ENCODE measurements at places on chromosomes 1 and 21. TPM values are rescaled to one million over a fixed set of nuclear protein-coding genes. Genes with fewer than 3 reads are reported as not detected.

- no peak for DNase-seq
Observed at GRCh38 chr1:35797380-35797779, 10.4 kb upstream of the AGO4 start.

DNA sequence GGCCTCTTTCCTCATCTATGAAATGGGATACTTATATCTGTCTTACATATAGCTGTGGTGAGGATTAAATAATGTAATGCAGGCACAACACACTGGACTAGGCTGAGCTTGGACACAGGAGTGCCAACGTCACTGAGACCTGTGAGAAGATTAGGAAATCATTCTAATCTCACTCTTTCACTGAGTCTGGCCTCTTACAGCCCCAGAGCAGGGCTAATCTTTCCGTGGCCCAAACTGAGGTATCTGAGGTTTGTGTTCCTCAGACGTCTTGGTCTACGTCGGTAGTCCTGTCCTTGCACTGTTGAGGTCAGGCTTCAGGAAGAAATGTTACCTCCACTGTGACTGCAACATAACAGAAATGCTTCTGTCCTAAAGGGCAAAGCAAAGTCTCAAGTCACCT, 22.6 kb upstream of the A3GALT2 start:
- DNase-seq: no peak

DNA sequence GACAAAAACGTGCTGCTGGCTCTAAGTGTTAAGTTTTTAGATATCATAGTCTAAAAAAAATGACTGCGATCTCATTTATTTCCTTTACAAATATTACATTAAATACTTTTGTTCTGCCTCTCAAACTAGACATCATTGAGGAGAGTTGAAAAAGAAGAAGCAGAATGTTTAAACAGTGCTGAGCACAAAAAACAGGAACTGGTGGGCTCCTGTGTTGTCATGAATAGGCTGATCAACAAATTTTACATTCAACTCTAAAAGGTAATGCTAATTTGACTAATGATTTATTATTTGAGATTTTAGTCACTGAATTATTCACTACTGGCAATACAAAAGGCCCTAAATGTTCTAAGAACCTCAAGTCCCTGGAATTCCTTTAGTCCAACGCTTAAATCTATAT, 66.1 kb downstream of the GPATCH2 start:
- no peak for DNase-seq

DNA sequence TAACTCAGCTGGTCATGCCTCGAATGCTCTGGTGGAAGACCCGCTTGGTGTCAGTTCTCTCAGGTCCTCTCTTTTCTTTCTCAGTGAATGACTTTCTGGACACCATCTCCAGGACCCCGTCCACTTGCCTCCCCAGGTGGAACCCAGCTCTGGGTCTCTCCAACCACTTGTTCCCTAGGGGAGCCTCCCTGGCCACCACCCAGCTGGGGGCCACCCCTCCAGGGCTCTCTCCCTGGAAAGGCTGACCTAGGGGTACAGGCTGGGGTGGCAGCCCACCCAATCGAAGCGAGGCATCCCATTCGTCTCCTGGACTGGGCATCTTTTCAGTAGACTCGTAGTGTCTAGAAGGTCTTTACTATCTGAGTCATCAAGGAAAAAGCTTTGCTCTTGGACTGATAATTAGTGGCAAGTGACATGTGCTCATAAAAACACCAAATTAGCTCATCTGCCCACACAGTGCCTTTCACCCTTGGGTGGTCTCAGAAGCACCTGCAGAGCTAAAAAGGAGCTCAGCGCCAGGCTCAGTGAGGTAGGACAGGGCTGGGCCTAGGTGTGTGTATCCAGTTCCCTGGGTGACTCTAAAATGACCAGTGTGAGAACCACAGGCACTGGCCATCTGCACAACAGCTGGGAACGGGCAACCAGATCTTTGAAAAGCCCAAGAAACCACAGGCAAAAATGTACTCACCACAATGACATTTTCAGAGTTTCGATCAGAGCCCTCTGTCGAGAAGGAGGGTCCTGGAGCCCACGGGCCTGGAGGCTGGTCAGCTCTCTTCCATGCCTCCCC, 2.4 kb upstream of the PDXK start:
- no peak for DNase-seq

DNA sequence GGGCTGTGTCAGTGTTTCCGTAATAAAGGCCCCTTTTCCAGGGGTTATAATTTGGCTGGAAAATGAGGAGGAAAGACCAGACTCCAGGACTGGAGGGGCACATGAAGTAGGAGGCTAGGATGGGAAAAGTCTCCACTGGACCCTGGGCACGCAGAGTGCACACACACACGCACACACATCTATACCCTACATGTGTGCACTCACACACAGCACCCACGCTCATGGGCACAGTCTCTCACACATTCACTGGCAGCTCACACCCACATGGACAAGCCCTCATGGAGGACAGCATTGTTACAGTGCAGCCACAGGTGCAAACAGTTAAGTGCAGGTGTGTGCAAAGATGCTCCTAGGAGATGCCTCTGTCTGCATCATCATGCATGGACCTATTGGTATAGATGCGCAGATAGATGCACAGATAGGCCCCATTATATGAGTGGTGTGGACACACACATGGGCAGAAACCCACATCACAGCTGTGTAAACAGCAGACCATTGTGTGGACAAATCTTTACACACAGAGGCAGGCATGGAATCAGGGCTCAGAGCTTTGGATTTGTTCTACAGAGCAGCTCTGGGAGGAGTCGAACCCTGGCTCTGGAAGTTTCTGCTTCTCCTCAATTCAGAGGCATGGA, 9.1 kb upstream of the RUNX3 start:
- no peak for DNase-seq

- DNase-seq: no peak
Observed at GRCh38 chr1:40384413-40384762, 10.9 kb downstream of the SMAP2 start.

DNA sequence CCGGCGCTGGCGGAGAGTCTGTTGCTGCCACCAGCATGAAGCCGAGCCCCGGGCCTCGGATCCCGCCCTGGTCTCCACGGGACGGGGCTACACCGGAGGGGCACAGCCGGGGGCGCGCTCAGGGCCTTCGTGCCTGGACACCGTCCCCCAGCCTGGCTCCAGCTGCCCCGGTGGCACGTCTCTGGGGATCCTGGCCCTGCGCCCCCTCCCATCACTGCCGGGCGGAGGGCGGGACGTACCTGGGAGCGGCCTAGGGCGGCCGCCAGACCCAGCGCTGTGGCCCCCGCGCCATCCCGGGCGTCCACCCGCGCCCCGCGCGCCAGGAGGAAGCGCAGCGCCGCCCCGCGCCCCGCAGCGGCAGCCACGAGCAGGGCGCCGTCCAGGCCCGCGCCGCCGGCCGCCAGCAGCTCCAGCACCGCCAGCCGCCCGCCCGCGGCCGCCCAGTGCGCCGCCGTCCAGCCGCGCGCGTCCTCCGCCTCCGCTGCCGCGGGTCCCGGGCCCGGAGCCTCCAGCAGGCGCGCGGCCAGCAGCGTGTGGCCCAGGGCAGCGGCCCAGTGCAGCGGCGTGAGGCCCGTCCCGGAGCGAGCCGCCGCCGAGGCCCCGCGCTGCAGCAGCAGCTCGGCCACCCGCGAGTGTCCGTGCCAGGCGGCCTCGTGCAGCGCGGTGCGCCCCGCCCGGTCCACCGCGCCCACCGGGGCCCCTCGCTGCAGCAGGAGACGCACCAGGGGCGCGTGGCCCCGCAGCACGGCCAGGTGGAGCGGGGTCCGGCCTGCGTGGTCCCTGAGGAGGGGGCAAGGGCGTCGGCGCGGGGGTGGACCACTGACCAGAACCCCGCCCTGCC, 1.0 kb downstream of the ANKRD65 start:
- no peak for DNase-seq

DNA sequence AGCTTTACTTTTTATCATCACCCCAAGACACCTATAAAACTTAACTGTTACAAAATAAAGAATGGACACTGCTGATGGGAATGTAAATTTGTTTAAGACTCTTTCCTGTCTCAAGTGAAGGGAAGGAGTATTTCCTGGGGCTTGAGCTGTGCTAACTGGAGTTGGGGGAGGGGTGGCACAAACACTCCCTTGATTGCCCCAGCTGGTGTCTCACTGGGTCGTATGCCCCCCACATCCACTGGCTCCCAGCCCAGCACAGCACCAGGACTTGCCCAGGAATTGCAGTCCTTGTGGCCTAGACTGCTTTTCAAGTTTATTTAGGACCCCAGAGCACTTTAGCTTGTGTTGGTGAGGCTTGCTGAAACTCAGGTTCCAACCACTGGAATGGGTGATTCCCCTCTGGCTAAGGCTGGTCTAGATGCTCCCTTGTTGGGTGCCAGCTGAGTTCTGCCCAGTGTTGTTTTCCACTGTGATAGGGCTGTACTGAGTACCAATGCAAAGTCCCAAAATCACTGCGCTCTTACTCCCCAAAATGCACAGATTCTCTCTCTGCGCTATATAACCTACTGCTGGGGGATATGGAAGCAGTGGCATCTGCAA, 49.1 kb upstream of the DR1 start:
- no peak for DNase-seq

- no peak for DNase-seq
Observed at GRCh38 chr1:105180789-105181188, 1431.1 kb downstream of the AMY1C start.

DNA sequence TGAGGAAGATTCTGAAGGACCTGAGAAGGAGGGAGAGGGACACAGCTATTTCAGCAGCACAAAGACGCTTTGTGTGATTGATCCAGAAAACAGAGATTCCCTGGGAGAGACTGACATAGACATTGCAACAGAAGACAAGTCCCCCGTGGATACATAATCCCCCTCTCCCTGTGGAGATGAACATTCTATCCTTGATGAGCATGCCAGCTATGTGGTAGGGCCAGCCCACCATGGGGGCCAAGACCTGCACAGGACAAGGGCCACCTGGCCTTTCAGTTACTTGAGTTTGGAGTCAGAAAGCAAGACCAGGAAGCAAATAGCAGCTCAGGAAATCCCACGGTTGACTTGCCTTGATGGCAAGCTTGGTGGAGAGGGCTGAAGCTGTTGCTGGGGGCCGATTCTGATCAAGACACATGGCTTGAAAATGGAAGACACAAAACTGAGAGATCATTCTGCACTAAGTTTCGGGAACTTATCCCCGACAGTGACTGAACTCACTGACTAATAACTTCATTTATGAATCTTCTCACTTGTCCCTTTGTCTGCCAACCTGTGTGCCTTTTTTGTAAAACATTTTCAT, 161.3 kb upstream of the SGIP1 start:
- DNase-seq: no peak

GRCh38 chr21:17501107-17502006, 11.5 kb upstream of the CXADR start:
- DNase-seq: no peak

RSPO1 gene
- not detected for total RNA-seq

NEXN gene
- 0.45 TPM for total RNA-seq

SNX27 gene
- 30.4 TPM for total RNA-seq

FGR gene
- total RNA-seq: not detected

UTP25 gene
- 17.0 TPM for total RNA-seq

C1orf50 gene
- total RNA-seq: 1.8 TPM

MTARC1 gene
- total RNA-seq: 1.6 TPM

PDZK1IP1 gene
- not detected for total RNA-seq

COX20 gene
- total RNA-seq: 35.0 TPM

Data from SK-MEL-5 (cell line).